ENCODE measurements at places on chromosomes 1 and 21.

- DNase-seq, result no peak
Observed at GRCh38 chr1:95503278-95504030, 269.4 kb downstream of the RWDD3 start.

DNA sequence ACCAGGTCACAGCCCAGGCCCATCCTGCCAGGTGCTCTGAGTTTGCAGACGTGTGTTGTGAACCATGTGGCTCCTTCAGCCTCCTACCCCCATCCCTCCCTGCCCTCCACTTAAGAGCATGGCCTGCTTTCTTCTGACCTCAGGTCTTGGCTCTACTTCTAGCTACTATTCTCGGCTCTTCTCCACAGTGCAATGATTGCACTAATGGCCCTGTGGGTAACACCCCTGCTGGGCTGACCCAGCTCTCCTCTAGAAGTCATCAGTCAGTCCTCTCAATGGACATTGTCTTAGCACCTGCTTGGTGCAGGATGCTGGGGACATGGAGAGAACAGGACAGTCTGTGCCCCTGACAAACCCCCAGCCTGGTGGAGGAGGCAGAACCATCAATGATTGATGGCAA lies 22.2 kb upstream of the IFFO2 start:
- DNase-seq, result no peak

GRCh38 chr1:206521127-206521526 lies 13.8 kb downstream of the RASSF5 start:
- DNase-seq, result no peak

DNA sequence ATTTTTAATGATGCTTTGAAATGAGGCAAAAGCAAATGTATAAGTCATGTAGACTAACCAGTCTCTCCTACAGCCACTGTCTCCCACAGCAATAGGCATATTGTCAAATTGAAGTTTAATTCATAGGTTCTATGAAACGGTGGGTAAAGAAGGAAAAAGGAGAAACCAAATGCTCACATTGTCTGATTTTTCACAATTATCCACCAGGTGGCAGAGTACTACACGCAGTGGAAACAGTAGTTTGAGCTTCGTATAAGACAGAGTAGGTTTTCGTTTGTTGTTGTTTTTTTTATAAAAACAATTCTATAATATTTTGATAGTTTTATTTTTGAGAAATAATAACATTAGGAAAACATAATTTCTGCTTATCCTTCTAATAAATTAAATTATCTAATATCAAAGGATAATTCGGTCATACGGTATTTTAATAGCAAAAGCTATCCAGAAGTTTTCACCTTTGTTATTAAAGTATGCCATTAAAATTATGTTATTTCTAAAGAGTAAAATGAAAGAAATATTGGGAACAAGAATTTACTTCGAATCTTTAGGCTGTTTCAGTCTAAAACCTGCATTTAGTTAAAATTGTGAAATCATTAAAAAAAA lies 39.1 kb downstream of the TYW3 start:
- no peak for DNase-seq

GRCh38 chr1:54803761-54804470 lies 2.8 kb upstream of the TTC22 start:
- no peak for DNase-seq

- DNase-seq, result no peak
Observed at GRCh38 chr1:198966519-198966918, 327.7 kb downstream of the PTPRC start.
